ENCODE measurements at places on chromosomes 2 and 18.

GRCh38 chr2:229640636-229641035, 73.7 kb downstream of the DNER start:
- DNase-seq = no peak

- DNase-seq = no peak
These were observed 163.4 kb downstream of the COL6A3 start for GRCh38 chr2:237250599-237250998.

- no peak for DNase-seq
These were observed 14.0 kb downstream of the CAPN10 start for GRCh38 chr2:240600451-240600961.

- no peak for DNase-seq
These were observed 14.2 kb downstream of the RBM43 start for GRCh38 chr2:151247432-151247831.

DNA sequence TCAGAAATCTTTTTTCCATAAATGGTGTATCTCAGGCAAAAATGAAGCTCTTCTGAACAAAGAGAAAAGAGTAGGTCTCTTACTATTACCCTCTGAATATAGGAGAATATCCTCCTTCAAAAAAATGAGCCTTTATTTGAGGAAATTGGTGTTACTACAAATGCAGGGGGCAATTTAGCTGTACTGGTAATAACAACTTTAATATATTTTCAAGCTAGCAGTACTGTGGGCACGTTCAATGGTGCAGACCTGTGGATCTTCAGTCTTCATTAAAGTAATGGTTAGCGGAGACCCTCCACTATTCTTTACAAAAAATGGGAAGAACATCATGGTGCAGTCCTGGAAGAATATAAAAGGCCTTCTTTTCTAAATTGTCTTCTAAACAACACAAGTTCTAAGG, 661.3 kb downstream of the TMEM182 start:
- no peak for DNase-seq

GRCh38 chr2:76953733-76954347, 568.3 kb downstream of the LRRTM4 start:
- DNase-seq = peak; percentile 27

DNA sequence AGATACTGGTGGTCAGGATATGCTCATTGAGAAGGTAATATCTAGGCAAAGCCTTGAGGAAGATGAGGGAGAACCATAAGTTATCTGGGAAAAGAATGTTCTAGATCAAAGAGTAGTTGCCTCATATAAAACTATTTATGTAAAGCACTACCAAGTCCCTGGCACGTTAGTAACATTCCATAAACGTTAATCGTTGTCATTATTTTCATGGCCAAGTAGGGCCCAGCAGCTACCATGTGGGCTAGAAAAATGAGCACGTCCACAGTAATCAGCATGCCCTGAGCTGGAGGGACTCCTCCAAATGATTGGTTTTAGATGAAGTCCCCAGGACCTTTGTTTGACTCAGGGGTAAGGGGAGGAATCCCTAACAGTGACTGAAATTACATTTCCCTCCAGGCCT, 32.7 kb upstream of the AFTPH start:
- DNase-seq = peak; percentile 42

GRCh38 chr2:151481744-151482143, 72.0 kb downstream of the RIF1 start:
- no peak for DNase-seq

DNA sequence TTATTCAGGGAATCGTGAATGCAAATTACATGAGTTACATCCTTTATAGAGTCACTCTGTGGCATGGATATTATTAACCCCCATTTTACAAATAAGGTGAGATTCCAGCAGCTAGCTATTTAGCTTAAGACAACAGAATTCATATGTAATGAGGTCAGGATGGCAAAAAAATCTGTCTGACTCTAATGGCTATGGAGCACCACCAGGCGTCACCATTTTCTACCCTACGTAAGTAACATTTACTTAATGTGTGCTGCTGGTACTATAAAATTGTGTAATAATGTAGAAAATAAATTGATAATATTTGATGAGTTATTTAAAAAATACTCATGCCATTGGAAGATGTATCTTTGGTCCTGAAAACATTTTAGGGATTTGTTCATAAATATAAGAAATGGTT, 2040.1 kb upstream of the LRRTM1 start:
- DNase-seq = peak; percentile 8

GRCh38 chr18:11946756-11947155, 34.6 kb upstream of the IMPA2 start:
- peak; percentile 65 for DNase-seq

DNA sequence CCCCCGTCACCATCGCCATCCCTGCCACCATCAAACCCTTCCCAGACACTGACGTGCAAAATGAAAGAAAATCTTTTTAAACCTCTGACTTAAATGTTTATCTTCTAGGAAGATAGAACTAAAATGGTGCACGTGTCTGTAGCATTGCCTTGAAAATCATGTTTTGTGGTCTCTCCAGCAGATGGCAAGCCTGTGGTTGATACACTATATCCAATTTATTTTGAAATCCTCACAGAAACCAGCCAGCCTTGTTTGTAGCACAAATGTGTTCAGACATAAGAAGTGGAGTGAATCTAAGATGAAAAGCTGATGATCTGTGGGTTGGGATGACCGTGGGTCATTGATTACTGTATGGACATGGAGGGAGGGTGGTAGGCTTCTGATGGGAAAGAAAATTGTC, 436.2 kb upstream of the SMIM21 start:
- no peak for DNase-seq

- no peak for DNase-seq
These were observed 488.4 kb downstream of the ADCYAP1 start for GRCh38 chr18:1392865-1393734.

- DNase-seq = peak; percentile 21
These were observed 83.9 kb downstream of the RPE start for GRCh38 chr2:210086292-210086691.

GRCh38 chr2:152890736-152891135, 172.3 kb downstream of the ARL6IP6 start:
- DNase-seq = no peak

GRCh38 chr2:3278521-3279218, 98.9 kb downstream of the EIPR1 start:
- DNase-seq = no peak

- DNase-seq = no peak
These were observed 41.6 kb upstream of the TMEM163 start for GRCh38 chr2:134760385-134760784.

DNA sequence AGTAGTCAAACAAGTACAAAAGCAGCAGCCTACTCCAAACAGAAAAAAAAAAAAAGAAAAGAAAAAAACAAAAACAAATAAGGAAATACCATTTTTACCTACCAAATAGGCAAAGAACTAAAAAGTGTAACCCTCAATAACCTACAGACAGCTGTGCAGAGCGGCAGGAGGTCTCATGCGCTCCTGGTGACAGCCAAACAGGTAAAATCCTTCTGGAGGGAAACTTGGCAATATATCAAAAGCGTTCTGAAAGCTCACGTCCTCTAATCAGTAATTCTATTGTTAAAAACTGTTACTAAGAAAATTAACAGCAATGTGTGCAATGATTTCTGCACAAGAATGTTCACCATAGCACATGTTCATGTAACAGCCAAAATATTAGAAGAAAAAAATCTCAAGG, 105.6 kb downstream of the AFF3 start:
- DNase-seq = no peak

DNA sequence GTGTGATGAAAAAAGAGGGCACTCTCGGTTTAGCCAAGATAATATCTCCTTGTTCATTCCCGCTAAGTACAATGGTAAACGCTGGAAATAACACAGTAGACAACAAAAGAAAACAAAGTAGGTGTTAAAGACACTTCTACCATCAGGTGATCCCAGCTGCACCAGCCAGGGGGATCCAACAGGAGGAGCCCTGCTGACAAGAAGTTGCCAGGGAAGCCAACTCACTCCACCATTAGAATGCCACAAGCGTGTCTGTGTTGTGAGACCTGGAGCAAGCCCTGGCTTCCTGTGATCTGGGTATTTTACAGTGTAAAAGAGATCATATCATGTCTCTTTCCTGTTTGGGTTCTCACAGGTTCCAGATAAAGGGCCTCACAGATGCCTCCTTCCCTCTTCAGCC, 117.0 kb downstream of the GRB14 start:
- no peak for DNase-seq

DNA sequence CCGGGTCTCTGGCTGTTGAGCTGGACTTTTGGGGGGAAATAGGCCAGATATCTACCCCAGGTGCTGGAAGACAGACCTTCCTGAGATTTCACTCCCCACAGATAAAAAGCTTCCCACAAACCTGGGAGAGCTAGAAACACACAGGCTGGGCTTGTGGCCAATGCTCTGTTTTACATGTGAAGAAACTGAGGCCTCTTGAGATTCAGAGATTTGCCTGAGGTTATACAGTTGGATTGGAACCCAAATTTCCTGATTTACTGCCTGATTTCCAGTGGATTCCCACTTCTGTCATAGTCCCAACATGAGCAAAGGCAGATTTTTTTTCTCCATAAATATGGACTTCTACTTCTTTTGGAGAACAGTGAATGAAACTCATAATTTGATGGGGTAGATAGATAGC, 360.2 kb downstream of the SETBP1 start:
- no peak for DNase-seq

- no peak for DNase-seq
These were observed 122.5 kb upstream of the WDR75 start for GRCh38 chr2:189318761-189319160.

DNA sequence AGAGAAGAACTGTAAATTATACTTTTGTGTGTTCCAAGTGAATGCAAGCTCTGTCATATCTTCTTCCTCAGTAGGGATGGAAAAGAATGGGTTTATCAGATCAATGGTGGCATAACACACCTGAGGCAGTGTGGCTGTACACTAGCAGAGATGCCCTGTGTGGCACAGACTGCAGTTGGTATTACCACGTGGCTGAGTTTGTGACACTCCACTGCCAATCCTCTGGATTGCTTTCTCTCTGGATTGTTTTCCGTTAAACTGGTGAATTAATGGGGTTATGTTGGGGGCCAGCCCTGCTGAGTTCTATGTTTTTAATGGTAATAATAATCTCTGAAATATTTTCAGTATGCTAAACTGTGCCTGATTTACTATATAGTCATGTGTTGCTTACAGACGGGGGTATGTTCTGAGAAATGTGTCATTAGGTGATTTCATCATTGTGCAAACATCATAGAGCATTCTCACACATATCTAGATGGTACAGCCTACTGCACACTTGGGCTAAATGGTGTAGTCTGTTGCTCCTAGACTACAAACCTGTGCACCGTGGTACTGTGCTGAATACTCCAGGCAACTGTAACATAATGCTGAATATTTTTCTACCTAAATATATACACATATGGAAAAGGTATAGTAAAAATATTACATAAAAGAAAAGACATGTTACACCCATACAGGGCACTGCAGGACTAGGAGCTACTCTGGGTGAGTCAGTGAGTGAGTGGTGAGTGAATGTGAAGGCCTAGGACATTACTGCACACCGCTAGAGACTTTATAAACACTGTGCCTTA, 84.7 kb upstream of the ST6GAL2 start:
- DNase-seq = peak; percentile 84

DNA sequence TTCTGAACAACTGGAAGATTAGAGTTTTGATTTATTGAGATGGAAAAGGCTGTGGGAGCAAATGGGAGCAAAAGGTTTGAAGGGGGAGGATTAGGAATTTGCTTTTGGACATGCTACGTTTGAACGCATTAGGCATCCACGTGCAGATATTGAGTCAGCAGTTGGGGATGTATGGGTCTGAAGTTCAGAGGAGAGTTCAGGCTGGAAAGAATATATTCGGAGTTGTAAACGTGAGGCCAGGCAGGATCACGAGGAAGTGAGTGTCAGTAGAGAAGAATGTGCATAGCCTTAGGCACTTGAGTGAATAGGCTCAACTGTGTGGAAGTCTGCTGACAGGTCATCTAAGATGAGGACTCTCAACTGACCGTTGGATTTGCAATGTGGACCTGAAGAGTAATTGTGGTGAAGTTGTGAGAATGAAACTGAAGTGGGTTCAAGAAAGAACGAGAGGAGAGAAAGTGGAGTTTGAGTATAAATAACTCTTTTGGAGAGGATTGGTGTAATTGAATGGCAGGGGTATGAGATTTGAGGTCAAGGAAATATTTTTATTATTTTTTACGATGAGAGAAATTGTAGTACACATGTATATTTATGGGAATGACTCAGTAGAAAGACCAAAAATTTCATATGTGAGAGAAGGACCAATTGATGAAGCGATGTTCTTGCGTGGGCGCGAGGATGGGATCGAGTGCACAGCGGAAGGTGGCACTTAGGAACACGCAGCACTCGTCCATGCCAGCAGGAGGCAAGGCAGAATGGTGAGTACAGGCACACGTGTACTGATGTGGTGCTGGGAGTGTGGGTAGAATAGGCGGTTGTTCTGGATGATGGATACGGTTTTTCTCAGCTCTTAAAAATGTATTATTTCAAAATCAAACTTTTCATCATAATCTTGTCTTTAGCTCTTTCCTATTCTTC, 40.5 kb upstream of the POLE4 start:
- DNase-seq = peak; percentile 58

- DNase-seq = no peak
These were observed 24.2 kb upstream of the MCFD2 start for GRCh38 chr2:46939626-46940359.

GRCh38 chr18:58005885-58006523, 38.0 kb upstream of the NEDD4L start:
- DNase-seq = peak; percentile 89

DNA sequence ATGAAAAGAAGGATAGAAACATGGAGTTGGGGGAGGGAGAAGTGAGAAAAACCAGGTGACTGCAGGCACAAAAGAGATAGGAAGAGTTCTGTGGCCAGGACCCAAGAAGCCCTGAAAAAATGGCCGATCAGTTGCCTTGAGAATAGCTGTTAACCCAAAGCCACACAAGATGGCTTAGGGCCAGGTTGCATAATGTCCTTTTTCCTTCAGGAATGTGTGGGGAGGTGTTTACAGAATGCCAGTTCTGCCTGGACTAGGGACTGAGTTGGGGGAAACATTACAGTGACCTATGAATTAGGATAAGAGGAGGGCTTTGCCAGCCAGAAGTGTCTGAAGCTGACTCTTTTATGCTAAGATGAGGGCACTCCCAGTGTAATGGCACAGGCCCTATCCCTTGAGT, 17.1 kb downstream of the FAM110C start:
- no peak for DNase-seq

DNA sequence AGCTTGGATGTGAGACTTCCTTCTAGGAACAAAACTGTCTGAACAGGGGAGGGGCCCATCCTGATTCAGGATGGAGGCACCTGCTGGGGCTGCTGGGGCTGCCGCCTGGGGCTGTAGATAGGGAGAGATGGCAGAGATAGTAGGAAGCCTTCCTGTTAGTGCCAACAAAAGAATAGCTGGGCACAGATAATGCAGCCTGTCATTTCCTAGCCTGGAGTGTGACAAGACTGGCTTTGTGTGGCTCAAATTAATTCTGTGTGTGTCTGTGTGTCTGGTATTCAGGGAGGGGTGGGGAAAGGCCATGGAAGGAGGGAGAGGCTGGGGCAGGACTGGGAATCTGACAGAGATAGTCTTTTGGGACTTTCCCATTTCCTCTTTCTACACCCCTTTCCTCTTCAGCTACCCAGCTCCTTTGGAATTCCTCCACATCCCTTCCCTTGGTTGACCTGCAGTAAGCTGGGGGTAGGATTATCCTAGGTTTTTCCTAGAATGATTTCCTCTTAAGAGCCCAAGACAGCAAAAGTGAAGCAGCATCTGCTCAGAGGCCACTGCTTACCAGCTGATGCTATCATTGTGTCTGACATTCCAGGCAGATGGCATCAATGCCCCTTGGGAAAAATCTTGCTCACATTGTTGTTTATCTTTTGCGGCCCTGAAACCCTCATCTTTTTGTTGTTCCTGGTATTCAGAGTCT, 144.9 kb upstream of the LHCGR start:
- DNase-seq = peak; percentile 52
